Tibial nerve (tissue), 4 donors: ENCODE measurements at places on chromosomes 12 and 14. TPM values are rescaled to one million over a fixed set of nuclear protein-coding genes. Genes with fewer than 3 reads are reported as not detected.

The GALNT9 gene
- total RNA-seq = not detected

The TSPAN31 gene
- 115 TPM for total RNA-seq

The OTOGL gene
- 0.21 TPM for total RNA-seq

The CAPS2 gene
- total RNA-seq = 33.0 TPM

The LRRC43 gene
- total RNA-seq = 1.3 TPM

The KRT3 gene
- total RNA-seq = not detected

The OVCH1 gene
- total RNA-seq = 0.20 TPM

DNA sequence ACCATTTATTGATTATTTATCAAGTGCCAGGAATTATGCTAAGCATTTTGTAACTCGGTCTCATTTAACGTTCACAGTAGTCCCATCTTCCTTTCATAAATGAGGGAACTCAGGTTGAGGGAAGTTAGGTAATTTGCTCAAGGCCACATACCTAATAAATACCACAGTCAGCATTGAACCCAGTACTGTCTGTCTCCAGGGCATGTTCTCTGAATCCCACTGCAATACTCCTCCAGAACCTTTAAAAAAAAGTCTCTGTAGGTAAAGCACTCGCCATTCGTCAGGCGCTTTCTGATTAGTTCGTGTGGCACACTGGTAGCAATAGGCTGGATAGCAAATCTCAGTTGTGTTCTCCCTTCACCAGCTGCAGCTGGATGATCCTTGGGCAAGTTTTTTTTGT is 14.3 kb downstream of the SLC17A8 start:
- no peak for DNase-seq
- no peaks in the 10 kb centered on the region for H3K4me1 ChIP-seq
- H3K36me3 ChIP-seq = no peaks in the 10 kb centered on the region
- H3K27me3 ChIP-seq = no peaks in the 10 kb centered on the region

DNA sequence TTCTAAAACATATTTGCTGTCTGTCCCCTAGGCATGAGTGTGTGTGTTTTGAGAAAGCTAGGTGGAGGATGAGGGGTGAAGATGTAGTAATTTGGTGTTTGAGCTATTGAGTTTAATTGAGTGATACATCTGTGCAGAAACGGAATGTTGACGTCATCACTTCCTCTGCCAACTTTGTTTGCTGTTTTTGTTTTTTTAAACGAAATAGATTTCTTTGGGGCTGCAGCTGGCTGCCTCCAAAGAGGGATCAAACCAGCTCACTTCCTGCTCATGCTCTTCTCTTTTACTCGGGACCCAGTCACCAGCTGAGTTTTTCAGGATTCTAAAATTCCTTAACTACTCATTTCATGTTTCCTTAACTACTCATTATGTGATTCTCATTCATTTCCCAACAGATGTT is 19.5 kb upstream of the CRACR2A start:
- DNase-seq = no peak
- no peak overlapping the region for H3K27ac ChIP-seq
- no peaks in the 10 kb centered on the region for H3K36me3 ChIP-seq
- H3K4me1 ChIP-seq = no peaks in the 10 kb centered on the region

GRCh38 chr12:111368291-111368787 is 556 bp downstream of the PHETA1 start:
- peak overlapping the region; percentile 81 for H3K4me3 ChIP-seq
- DNase-seq = no peak
- no peaks in the 10 kb centered on the region for H3K4me1 ChIP-seq
- no peaks in the 10 kb centered on the region for H3K27me3 ChIP-seq

DNA sequence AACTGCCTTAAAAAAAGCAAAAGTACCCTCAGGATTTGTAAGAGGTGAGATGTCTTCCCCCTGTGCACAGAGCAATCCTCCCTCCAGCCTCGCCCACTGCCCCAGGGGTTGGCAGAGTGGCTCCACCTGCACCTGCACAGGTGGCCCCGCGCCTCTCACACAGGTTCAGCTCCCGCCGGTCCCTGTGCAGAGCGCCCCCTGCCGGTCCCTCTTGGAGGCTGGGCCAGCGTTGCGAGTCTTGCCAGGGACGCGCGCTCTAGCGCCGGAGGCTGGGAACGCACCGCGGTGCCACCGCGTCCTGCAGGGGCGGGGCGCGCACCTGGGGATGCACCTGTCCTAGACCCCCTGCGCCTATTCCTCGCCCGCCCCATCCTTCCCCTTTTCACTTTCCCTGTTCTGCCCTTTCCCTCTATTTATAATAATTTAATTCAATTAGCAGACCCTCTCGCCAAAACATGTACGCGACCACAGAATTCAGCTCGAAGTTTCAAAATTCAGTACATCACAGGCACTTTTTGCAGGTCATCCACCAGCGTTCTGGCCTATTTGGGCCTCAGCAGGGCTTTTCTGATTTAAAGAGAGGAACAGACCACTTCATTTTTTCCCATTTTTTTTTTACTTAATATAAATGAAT is 618.6 kb downstream of the AACS start:
- no peaks in the 10 kb centered on the region for H3K36me3 ChIP-seq

DNA sequence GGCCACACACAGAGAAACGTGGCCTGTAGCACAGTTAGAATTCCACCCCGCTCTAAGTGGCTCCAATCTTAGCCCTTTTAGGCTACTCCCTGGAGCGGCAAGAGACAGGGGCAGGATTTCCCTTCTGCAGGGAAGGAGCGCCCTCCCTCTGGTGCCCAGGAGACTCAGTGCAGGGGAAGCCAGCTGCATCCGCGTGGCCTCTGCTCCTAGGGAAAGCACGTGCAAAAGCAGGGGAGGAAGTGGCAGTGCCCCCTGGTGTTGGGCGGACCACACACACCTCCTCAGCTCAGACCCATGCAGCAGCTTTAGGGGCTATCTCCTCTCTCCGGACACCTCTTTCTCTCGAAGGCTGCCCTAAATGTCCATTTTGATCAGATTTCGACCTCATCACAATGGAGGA is 50.0 kb downstream of the SPRING1 start:
- no peaks in the 10 kb centered on the region for H3K27me3 ChIP-seq
- no peak overlapping the region for H3K4me3 ChIP-seq
- DNase-seq = no peak
- H3K4me1 ChIP-seq = no peaks in the 10 kb centered on the region

- H3K36me3 ChIP-seq = no peaks in the 10 kb centered on the region
- H3K27me3 ChIP-seq = no peaks in the 10 kb centered on the region
- no peaks in the 10 kb centered on the region for H3K4me1 ChIP-seq
- no peak overlapping the region for H3K27ac ChIP-seq
- H3K4me3 ChIP-seq = no peak overlapping the region
Observed at GRCh38 chr12:33093534-33093933, 197.0 kb upstream of the PKP2 start.

- no peak for DNase-seq
- no peaks in the 10 kb centered on the region for H3K27me3 ChIP-seq
- H3K4me1 ChIP-seq = no peaks in the 10 kb centered on the region
- no peaks in the 10 kb centered on the region for H3K36me3 ChIP-seq
- no peak overlapping the region for H3K4me3 ChIP-seq
- H3K27ac ChIP-seq = no peak overlapping the region
Observed at GRCh38 chr14:101466456-101467180, 94.7 kb upstream of the DIO3 start.
